ENCODE measurements at places on chromosomes 5 and 9.

GRCh38 chr5:80866371-80866770 is 93.8 kb upstream of the RASGRF2 start:
- DNase-seq = no peak

DNA sequence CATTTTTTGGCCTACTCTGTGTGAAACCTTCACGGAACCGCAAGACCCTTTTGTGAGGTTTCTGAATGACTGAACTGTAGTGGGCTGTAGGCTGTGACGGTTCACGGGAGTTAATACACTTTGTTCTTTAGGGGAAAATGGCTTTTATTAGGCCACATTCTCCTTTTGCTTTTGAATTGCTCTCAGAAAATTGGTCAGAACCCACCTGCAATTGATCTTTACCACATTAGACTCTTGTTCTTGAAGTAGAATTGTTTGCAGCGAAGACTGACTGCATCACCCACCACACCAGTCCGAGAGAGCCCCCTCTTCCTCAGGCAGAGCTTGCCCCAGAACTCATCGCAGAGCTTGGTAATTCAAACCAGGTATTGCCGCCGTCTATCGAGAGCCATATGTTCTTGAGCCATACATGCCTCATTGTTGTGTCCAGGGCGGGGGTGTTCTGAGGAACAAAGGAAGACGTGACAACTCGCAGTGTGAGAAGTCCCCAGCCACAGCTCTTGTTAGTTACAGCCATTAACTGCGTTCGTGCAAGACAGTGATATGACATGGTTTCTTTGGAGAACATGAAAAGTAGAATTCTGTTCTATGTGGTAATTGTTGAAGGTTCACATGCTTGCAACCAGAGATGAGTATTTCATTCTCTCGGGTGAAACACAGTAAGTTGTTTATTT is 166.4 kb upstream of the OTULINL start:
- DNase-seq = no peak

DNA sequence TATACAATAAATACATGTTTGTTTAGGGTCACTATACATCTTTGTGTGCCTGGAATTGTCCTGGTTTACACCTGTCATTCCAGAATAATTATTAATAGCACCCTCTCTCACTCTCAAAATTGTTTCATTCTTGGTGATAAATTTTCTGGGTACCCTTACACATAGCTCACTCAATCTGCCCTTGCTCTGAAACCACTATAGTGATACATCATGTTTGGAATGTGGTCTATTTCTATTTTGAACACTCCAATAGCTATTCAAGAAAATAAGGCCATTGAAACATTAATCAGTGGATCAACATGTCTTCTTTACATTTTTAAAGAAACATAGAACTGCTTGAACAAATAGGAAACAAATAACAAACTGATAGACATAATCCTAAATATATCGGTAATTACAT is 158.7 kb downstream of the ARRDC3 start:
- DNase-seq = no peak

DNA sequence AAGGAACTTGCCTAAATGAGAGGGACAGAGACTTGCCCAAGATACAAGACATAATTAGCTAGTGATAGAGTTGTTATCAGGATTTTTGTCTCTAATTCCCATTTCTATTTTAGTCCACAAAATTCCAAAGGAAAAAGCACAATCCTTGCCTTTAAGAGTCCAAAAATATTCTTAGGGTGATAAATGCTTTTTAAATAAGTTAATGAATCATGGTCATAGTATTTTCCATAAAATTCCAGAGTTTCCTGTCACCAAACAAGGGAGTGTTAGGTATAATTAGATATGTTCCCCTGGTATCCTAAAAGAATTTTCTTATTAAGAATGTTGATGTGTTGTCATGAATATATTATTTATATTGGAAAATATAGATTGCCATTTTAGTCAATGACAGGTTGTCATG is 21.8 kb upstream of the CEP72 start:
- DNase-seq = no peak

DNA sequence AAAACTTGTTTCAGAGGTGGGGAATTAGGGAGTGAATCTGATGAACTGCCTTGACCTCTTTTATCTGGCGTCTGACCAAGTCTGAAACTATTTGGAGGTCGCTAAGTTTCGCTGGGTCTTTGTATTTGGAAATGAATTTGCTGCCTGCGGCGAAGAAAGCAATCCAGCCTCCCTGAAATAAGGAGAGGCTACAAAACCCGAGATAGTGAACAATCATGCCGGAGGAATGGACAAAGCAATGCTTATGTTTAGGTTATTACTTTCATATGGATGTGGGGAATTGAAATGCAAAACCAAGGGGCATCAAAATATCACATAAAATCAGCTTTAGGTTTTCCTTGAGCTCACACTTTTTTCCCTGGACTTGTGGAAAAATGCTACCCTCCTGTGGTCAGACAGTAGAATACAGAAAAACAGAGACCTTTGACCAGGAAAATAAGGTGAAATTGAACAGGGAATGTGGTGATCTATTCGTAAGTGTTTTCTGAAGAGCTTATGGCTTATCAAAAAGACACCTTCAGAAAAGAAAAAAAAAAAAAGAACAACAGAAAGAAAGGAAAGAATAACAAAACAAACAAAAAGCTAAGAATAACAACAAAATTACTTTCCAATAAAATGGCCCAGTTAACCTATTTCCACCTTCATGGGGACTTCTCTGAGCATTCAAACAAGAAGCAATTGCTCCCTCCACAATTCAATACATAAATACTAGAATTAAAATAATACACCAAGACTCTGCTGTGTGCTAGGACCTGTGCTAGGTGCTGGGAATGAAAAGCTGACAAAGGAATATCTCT is 68.6 kb upstream of the DPYSL3 start:
- no peak for DNase-seq

DNA sequence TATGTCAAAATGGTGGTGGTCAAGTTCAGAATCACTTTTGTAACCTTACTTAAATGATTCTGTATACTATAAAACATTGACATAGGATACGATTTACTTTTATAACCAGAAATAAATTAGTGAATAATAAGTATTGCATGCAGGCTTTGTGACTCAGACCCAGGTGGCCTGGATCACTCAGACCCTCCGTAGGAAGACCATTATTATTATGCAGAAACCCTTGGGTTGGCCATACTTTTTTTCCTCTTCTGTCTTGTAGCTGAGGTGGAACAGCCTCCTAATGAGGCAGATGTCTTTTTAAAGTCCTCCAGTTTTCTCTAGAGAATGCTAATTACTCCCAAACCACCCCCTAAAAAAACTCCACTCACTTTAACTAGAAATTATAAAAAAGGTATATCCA is 121.9 kb downstream of the LPAR1 start:
- no peak for DNase-seq

- no peak for DNase-seq
Measured at GRCh38 chr5:65776441-65777141, 54.6 kb downstream of the NLN start.

Data from sciatic nerve (tissue), 2 donors.